ENCODE measurements at places on chromosomes 1 and 21.

GRCh38 chr1:161229896-161230295 lies 4.0 kb downstream of the TOMM40L start:
- DNase-seq = no peak

GRCh38 chr1:233907151-233907550 lies 2.7 kb downstream of the SLC35F3 start:
- DNase-seq = no peak

DNA sequence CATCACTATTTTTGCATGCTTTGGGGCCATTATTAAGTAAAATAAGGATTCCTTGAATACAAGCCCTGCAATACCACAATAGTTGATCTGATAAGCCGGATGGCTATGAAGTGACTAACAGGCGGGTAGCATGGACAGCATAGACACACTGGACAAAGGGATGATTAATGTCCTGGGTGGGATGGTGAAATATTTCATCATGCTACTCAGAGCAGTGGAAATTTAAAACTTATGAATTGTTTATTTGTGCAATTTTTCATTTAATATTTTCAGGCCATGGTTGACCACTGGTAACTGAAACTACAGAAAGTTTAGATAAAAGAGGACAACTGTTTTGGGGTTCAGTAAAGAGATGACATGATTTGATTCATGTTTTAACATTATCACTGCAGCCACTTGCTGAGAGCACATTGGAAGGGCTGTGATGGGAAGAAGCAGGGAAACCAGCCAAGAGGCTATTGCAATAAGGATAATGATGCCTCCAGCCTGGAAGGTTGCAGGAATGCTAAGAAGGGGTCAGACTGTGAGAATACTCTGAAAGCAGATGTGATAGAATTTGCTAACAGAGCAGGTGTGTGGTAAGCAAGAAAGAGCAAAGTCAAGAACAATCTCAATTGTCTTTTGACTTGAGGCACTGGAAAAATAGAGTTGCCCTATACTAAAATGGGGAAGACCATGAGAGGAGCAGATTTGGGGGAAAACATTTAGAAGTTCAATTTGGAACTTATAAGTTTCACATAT lies 62.5 kb upstream of the TNFSF4 start:
- no peak for DNase-seq

DNA sequence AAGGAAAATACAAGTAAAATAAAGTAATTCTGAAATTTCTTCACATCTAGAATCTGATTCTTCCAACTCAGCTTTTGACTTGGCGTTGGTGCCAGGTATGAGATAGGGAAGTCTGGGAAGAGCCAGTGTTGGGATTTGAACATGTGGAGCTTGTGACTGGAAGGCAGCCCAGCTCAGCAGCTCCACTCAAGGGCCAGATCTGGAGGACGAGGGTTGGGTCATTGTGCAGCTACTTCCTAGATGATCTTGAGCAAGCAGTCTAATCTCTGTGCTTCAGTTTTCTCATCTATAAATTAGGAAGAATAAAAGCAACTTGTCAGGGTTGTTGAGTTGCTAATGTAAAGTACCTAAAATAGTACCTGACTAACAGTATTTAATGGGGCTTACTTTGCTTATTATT lies 5.0 kb downstream of the ADARB1 start:
- no peak for DNase-seq

DNA sequence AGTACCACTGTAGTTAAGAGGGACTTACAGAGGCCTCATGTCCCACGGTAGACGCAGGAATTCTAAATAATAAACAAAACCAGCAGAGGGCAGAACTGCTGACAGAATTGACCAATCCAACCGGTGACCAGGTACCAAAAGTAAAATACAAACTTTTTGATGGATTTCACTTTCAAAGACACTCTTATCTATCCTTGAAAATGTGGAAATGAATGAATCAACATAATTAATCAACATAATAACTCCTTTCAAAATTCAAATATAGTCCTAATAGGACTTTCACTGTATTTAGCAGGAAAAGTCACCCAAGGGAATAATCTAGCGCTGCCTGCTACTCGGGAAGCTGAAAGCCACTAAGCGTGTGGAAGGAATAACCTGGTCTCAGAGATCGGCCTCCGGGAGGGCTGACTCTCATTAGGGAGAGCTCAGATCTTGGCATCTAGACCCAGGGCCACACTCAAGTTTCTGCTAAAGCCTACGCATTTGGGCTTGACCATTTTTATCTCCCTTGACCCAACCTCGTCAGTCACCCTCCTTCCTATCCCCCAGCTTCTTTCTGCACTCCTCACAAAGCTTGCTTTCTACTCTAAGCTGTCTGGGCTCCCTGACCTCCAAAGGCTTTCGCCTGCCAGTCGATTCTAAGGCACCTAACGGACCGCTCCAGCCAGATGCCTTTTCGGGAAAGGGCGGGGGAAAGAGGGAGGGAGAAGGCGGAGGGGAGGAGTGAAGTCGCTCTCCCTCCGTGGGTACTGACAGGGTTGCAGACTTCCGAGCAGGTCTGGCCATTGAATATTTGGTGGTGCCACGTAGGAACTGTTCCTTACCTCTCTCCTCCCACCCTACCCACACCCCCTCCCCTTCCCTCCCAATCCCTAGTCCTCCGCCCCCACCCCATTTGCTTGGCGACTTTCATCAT lies 1.6 kb downstream of the COL11A1 start:
- no peak for DNase-seq

- no peak for DNase-seq
Observed at GRCh38 chr1:192763243-192763642, 45.6 kb upstream of the RGS2 start.

- DNase-seq = peak; percentile 57
Observed at GRCh38 chr1:220528679-220529501, 954 bp downstream of the MARK1 start.

- no peak for DNase-seq
Observed at GRCh38 chr1:231885209-231885854, 258.7 kb downstream of the DISC1 start.

DNA sequence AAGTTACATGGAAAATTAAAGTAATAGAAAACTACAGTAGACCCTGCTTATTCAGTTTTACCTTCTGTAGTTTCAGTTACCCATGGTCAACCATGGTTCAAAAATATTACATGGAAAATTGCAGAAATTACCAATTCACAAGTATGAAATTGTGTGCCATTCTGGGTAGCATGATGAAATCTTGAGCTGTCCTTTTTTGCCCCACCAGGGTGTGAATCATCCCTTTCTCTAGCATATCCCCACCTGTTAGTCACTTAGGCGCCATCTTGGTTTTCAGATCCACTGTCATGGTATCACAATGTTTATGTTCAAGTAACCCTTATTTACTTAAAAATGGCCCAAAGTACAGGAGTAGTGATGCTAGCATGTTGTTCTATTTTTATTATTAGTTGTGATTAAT lies 3.5 kb upstream of the LRIF1 start:
- DNase-seq = no peak

DNA sequence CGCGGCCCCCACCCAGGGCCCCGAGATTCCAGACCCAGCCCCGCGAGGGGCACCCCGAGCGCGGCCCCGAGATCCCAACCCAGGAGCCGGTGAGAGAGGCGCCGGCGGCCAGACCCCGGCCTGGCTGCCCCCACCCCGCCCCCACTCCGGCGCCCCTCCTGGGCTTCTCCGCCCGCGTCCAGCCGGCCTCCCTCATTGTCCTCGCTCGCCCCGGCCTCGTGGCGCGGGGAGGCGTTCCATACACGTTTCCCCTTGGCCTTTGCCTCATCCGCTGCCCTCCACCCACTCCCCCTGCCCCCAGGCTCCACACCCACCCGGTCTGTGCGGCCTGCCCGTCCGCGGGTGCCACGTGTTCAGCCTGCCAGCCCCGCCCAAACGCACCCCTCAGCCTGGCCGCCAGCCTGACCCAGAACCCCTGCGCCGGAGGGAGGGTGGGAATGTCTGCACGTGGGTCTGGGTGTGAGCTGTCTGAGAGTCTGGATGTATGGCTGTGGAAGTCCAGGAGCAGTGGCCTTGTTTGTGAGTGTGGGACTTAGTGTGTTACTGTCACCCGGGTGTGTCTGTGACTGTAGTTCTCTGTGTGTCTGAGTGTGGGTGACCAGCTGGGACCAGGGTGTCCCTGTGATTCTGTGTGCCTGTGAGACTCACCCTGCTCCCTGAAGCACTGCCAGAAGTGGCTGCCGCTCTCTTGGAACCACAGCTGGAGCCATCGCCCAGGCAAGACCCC lies 681 bp downstream of the B4GALT2 start:
- DNase-seq = peak; percentile 31

DNA sequence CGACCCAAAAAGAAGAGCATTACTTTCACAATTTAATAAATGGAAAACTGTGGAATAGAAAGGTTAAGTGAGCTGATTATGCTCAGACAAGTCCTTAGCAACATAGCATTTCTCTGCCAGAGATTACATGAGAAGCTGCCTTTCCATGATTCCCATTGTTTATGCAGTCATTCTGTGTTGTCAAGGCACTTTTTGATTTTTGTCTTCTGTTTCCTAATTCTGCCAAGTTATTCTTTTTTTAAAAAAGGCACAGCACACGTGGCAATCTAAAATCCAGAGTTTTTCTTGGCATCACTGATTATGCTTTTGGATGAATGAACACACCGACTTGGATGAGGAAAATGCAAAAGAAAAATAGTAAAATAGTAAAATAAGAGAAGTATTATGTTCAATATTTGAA lies 185.0 kb downstream of the RGS7 start:
- DNase-seq = no peak

DNA sequence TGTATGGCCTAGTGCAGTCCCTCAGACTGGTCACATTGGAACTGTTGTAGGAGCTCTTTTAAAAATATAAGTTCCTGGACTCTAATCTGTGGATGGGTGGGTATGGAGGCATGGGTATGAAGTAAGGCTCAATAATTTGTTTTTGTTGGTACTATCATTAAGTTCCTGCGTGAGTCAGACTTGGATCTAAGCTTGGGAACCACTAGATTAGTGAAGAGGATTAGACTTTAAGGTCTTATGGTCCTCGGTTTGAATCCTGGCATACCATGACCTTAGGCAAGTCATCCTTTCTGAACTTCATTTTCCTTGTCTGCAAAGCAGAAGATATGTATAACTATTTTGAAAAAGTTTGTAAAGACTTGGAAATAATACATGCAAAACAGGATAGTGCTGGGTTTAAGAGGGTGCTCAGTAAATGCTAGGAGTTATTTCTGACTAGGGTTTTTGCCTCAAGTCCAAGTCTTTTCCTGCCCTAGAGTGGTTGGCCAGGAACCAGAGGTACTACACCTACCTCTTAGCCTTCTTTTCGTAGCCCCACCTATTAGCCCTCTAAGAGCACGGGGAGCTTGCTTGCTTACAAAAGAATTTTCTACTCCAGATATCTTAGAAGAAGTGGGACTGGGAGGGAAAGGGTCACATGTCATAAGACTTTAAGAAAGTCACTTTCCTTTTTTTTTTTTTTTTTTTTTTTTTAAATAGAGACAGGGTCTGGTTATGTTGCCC lies 38.6 kb upstream of the METTL18 start:
- DNase-seq = no peak

Measured in NCI-H1092 (cell line).